ENCODE measurements at places on chromosomes 12 and 14. TPM values are rescaled to one million over a fixed set of nuclear protein-coding genes. Genes with fewer than 3 reads are reported as not detected.

Gene PLCZ1
- total RNA-seq: not detected

Gene CLEC2A
- total RNA-seq: not detected

Gene EXD2
- 23.1 TPM for total RNA-seq

Gene IKZF4
- total RNA-seq: 1.5 TPM

Gene PRIMA1
- total RNA-seq: not detected

Gene SYT1
- total RNA-seq: 2.3 TPM

Gene VPS29
- total RNA-seq: 93.1 TPM

Gene POTEM
- total RNA-seq: not detected

Gene PMCH
- total RNA-seq: not detected

Gene OVCH1
- total RNA-seq: under 0.01 TPM

Data from uterine smooth muscle cell (primary cell).